ENCODE measurements at places on chromosomes 7 and 10.

DNA sequence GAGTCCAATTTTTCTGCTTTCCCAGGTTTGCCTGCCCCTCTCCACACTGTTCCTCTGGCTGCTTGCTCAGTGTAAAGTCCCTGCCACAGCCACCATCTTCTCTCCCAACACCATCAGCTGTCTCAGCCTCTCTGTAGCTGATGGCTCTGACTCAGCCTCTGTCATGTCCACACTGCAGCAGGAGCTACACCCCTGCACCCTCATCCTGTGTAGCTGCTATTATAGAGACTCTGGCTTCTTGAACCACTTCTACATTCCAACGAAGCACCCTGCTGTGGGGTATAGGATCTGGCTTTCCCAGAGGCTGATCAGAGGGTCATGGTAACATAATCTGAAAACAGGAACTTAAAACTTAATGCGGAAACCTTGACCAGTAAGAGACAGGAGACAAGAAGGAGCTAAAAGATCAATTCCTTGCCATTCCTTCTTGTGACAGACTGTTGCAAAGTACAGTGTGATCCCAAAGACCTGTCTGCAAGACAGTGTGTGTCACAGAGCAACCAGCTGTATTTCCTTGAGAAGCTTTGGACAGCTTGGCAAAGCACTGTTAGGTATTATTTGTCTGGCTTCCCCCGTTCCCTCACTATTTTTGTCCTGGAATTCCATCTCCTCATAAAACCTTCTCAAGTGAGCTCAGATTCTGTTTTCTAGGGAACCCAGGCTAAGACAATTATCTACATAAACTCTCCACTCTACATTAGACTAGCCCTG is 42.3 kb downstream of the NRCAM start:
- peak; percentile 22 for DNase-seq

GRCh38 chr10:75202321-75203045 is 8.1 kb upstream of the VDAC2 start:
- peak; percentile 68 for DNase-seq

DNA sequence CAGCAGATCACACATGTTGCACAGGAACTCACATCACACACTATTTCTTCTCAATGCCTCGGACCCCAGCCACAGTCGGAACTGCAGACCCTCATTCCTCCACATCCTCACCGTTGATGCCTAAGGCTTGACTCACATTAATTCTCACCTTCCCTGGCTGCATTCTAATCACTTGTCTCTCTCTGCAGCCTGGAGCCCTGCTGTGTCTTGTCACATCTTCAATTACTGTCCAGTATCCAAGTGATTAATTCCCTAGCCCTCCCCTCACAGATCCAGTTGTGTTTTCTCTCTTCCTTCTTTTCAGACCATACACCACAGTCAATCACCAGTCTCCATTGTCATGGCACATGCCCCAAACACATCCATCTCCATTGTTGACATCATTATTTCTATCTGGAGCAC is 592.4 kb upstream of the IGFBP3 start:
- no peak for DNase-seq

DNA sequence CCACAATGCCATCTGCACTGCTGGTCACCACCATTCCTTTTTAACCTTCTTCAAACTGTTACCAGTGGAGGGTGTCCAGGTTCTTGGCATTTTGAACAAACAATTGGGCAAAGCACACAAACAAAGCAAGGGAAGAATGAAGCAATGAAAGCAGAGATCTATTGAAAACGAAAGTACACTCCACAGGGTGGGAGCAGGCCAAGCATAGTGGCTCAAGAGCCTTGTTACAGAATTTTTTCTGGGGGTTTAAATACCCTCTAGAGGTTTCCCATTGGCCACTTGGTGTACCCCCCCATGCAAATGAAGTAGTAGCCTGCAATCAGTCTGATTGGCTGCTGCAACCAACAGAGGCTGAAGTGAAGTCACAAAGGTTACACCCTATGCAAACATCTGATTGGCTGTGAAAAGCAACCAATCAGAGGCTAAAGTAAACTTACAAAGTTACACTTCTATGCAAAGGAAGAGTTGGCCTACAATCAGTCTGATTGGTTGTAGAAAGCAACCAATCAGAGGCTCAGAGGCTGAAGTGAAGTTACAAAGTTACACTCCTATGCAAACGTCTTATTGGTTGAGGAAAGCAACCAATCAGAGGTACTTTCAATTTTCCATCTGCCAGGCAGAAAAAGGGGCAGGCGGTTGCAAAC is 103.2 kb upstream of the WAC start:
- DNase-seq = peak; percentile 4

DNA sequence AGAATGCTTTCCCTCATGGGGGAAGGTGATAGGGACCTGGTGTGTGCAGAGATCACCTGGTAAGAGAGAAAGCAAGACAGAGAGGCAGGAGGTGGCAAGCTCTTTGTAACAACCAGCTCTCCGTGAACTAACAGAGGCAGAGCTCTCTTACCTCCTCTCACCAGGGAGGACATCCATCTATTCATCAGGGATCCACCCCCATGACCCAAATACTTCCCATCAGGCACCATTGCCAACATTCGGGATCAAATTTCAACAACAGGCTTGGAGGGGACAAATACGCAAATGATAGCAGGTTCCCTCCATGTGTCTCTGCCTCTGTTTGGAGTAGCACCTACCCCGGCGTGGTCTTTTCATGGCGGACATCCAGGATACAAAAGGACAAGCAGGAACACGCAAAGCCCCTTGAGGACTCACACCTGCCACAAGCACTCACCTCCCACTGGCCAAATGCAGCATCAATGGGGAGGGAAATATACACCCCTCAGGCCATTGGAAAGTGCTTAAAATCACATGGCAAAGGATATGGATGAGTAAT is 431.2 kb upstream of the AUTS2 start:
- DNase-seq = no peak

DNA sequence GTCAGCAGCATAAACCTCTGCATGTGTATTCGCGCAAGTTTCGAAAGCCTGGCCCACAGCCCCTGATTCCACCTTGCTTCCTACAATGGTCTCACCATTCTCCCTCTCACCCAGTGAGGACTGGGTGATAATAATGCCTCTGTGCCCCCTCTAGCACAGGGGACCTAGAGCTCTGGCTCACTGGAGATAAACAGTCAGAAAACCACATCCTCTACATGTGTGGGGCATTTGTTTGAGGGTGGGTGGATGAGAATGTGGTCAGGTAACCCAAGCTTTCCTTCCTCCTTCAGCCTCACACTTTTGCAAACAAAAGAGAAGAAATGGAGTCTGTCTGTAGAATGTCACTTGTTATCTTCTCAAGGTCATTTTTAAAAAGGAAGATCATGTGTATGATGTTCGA is 373.5 kb downstream of the KCNMA1 start:
- DNase-seq = no peak

DNA sequence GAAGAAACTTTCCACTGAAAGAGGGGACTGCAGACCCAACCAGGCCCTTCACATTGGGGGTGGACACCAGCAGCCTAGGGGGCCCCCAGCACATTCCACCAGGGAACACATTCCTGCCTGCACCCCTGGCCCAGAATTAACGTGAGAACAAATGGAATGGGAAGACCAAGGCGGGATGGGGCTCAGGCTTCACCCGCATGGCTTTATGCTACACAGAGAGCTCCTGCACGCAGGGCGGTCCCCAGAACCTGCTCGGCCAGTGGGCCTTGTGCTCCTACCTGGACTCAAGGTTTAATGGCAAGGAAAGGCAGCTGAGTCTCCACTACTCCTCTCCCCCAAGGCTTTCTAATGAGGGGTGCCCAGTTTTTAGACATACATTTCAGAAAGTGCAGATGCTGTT is 146.3 kb upstream of the GPR26 start:
- no peak for DNase-seq

DNA sequence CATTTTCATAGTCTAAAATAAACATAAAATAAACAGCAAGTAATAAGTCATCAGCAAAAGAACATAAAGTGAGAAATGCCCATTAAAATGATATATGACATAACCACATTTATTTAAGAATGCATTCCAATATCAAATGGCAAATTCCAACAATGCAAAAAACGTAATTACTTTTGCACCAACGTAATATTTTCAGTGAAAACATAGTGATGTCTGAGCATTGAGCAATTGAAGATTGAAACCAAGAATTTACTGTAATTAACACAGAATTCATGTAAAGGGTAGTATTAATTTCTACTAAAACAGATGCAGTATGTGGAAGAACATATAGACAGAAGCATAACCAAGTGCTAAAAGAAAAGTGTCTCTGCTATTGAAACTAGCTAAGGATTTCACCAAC is 123.0 kb upstream of the TNS3 start:
- DNase-seq = peak; percentile 52
